ENCODE measurements at places on chromosomes 16 and 17.
A peak's percentile ranks its signal among the peaks of the same experiment; 100 is the strongest.

GRCh38 chr16:82641336-82641984 is 14.7 kb downstream of the CDH13 start:
- peak; percentile 49 for DNase-seq

DNA sequence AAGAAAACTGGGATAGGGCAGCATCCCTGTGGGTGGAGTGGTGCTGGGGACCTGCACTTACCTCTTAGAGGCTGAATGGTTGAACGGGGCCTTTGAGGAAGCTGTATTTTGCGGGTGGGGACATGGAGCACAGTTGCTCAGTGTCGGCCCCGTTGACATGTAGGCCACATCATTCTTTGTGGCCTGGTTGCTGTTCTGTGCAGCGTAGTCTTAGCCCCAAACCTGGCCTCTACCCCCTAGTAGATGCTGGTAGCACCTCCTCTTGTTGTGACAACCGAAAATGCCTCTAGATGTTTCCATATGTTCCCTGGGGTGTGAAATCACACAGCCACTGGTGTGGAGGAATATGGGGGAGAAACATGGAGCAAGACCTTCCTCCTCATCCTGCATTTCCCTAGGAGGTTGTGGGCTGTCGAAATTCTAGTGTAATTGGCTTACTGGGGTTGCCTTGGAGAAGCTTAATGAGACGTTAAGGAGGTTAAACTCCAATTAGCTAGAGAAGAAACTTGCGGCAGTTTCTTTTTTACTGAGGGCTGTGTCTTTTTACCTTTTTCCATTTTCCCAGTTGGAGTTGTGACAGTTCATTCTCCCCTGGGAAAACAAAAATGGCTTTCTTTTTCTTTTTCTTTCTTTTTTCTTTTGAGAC is 9.4 kb downstream of the ABCC1 start:
- no peak for DNase-seq

- DNase-seq = peak; percentile 49
These were observed 70.4 kb downstream of the ZDHHC7 start for GRCh38 chr16:84940670-84941551.

GRCh38 chr17:9206741-9207332 is 185.5 kb downstream of the NTN1 start:
- no peak for DNase-seq

DNA sequence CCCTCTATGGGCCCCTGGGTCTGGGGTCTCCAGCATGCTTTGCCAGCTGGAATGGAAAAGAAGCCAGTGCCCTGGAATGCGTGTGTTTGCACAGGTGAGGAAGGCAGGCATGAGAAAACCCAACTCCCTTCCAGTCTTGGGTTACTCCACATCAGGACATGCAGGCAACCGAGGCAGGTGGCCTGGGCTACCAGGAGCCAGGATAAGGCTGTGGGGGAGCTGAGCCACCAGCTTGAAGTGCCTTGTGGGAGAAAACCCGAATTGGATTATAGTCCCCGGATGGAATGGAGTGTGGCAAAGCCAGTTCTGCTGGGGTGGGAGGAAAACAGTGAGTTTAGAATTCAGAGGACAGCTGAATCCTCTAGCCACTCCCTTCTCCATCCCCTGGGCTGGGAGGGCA is 7.2 kb downstream of the SRCIN1 start:
- DNase-seq = peak; percentile 79

- no peak for DNase-seq
These were observed 26.9 kb upstream of the HLF start for GRCh38 chr17:55237841-55238178.

- no peak for DNase-seq
These were observed 18.1 kb upstream of the DNAH17 start for GRCh38 chr17:78595135-78595810.

- DNase-seq = no peak
These were observed 26.1 kb downstream of the ZFPM1 start for GRCh38 chr16:88478889-88479792.

DNA sequence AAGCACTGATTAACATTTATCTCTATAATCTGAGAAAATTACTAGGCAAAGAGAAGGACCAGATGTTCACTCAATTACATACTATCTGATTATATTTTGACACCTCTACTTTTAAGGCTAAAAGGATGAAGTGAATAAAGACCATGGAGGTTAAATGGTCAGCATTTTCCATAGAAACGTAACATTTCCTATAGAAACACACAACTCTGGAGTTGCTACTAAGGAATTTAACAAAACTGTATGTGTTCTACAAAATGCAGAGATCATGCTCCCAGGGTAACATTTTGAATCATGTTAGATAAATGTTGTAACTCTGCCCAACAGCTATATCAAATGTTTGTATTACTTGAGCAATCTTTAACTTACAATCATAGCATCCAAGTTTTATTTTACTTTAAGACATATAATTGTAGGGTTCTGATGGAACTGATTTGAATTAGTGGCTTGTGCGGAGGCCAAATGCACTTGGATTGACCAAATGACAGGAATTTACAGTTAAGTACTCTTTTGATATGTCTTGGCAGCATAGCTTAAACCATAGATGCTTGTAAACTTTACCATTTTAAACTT is 97.7 kb downstream of the RPGRIP1L start:
- DNase-seq = no peak

- DNase-seq = no peak
These were observed 223.2 kb upstream of the FOXF1 start for GRCh38 chr16:86286991-86287663.

GRCh38 chr17:17354560-17355349 is 51.6 kb downstream of the NT5M start:
- peak; percentile 36 for DNase-seq

- no peak for DNase-seq
These were observed 393.4 kb downstream of the HAPSTR1 start for GRCh38 chr16:9484881-9485280.

GRCh38 chr16:29014561-29015069 is 29.8 kb downstream of the LAT start:
- no peak for DNase-seq

GRCh38 chr16:48356633-48357376 is 28.4 kb downstream of the SIAH1 start:
- no peak for DNase-seq

GRCh38 chr16:473046-474043 is 47.9 kb downstream of the RAB11FIP3 start:
- DNase-seq = no peak

GRCh38 chr17:38922538-38923297 is 2.7 kb upstream of the LASP1NB start:
- peak; percentile 80 for DNase-seq

DNA sequence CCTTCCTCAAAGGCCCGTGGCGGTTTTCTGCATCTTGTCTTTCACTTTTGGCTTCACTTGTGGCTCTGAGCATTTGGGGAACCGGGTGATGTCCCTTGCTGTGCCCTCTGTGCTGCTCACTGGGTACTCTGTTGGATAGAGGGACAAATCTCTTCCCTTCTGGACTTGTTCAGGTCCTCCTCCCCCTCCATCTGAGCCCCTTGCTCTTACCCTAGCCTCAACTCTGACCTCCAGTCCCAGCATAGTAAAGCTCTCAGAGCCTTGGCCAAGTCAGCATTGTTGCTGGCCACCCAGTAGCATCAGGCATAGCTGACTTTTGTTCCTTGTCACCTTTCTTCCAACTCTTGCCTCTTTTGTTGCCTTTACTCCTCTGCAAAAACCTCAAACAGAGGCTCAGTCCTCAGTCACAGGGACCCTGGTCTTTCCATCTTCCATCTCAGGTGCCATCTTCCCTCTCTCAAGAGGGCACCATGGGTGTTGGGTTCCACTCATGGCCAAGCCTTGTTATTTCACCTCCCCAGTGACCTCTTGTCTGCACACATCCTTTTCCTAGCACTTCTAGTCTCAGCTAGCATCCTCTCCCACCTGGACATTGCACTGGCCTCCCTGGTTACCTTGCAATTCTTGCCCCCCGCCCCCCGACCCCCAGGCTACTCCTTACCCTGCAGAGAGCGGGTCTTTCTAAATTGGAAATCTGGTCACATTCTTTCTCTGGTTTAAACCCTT is 393 bp upstream of the PSMB10 start:
- DNase-seq = no peak

DNA sequence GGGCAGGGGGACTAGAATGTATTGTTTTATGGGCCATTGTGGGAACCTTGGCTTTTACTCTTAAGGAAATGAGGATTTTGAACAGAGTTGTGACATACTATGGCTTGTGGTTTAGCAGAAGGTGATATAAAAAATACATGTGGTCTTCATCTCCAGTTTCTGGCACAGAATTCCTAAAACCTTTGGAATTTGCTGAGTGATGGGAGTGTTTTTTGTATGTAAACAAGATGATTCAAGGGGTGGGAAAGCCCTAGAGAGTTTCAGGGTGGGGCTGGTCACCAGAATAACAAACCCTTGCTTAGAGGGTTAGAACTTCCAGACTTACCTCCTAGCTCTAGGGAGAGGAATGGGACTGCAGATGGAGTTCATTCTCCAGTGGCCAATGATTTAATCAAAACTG is 316.1 kb downstream of the PHKB start:
- DNase-seq = peak; percentile 50

GRCh38 chr17:63764716-63765115 is 8.7 kb downstream of the CCDC47 start:
- peak; percentile 33 for DNase-seq

GRCh38 chr16:19817875-19818274 is 66.8 kb downstream of the GPRC5B start:
- no peak for DNase-seq

DNA sequence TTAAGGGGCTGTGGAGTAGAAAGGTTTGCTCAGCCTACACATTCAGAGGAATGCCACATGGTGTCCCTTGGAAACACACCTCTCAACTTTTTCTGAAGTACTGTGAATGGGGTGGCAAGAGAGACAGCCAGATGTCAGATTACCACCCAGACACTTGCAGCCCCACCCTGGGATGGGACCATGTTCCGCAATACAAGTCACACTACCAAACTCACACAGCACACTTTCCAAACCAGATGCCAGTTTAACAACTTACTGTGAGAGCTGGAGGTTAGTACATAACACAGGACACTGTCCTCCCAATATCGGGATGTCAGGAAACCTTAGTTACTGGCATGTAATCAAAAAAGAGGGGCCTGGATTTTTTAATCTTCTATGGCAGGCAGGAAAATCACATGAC is 7.9 kb downstream of the USP7 start:
- DNase-seq = no peak

DNA sequence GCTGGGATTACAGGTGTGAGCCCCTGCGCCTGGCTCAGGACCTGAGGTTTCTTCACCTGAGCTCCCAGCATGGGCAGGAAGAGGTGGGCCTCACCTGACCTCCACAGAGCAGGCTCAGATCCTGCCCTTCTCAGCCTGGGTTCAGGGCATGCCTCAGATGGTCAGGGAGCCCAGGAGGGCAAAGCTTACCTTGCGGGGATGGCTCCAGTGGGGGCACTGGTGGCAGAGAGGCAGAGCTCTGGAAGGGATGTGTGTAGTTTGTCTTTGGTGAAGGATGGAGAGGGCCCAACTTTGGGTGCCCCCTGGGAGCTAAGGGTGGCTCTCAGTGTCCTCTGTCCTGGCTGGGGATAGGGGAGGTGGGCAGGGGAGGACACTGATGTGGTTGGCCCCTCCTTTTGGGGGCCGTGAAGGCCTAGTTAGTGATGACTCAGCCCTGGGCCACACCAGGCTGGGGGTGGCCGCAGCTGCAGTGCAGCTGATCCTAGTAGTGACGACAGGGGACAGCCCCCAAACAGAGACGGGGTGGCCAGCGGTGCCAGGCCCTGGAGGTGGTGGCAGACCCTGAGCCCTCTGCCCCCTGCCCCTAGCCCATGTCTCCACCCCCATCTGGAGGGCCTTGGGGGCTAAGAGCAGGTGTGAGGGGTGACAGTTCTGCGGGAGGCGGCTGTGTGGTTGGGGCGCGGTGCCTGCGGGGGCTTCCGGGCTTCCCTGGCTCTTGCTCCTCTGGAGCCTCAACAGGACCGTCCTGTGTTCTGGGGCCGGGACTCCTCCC is 5.8 kb downstream of the NHERF2 start:
- no peak for DNase-seq

DNA sequence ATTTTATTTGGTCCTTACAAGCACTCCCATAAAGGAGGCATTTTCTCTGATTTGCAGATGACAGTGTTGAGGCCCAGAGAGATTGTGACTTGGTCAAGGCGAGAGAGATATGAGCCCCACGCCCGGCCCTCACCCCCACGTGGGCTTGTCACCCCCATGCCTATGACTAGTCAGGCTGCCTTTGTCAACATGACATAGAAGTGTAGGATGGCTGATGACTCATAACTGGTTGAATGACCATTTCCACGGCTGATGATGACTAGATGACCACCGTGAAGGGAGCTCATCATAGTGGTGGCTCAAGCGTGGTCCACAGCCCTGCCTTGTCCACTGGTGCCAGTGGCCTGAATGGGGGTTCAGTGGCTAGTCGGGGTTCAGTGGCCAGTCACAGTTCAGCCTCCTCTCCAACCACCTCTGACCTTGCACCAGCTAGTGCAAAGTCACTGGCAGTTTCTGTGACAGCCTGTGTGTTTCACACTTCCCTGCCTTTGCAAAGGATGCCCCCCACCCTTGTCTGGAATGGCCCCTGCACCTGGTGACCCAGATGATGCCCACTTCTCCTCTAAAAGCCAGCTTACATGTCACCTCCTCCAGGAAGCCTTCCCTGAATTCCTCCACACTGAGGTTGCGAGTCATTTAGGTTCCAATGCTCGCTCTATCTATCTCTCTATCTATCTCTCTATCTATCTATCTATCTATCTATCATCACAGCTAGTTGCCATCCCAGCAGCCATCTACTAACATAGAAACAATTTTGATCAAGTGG is 3.8 kb upstream of the WSCD1 start:
- peak; percentile 40 for DNase-seq

- no peak for DNase-seq
These were observed 84.9 kb downstream of the TMEM114 start for GRCh38 chr16:8505327-8505991.

DNA sequence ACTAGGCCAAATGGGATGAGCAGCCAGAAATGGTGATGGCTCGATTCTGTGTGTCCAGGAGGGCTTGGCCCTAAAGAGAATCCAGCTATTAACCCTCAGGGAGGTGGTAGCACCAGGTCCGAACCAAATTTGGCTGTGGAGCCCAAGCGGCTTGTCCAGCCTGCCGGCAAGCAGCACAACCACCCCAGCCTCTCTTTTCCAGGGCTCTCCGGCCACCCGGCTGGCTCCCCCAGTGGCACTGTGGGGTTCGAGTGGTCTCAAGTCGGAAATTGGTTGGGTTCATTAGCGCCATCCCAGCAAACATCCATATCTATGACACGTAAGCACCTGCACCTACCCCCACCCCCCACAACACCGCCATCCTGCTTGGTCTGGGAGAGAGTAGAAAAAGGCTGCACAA is 35.4 kb downstream of the PLCD3 start:
- DNase-seq = no peak

- no peak for DNase-seq
These were observed 62.0 kb downstream of the FOXL1 start for GRCh38 chr16:86640265-86640843.

GRCh38 chr16:49698931-49699840 is 156.7 kb downstream of the ZNF423 start:
- DNase-seq = peak; percentile 53

- DNase-seq = no peak
These were observed 48.8 kb downstream of the MRM3 start for GRCh38 chr17:830950-831349.

DNA sequence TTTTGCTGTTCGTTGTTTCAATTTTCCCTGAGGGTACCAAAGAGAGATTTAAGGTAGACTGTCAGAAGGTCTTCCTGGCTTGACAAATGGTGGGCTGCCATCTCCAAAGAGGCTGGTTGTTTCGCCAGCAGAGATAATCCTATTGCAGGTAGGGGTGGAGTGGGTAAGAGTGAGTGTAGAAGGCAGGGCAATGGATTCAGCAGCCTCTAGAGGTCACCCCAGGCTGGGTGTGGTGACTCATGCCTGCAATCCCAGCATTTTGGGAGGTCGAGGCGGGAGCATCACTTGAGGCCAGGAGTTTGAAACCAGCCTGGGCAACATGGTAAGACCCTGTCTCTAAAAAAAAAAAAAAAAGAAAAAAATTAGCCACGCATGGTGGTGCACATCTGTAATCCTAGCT is 34.6 kb downstream of the DCAKD start:
- no peak for DNase-seq

Data from fibroblast of lung (primary cell).